Iris pigment epithelial cell (primary cell): ENCODE measurements at places on chromosomes 7 and 10.

GRCh38 chr7:124603066-124603465 is 162.5 kb downstream of the GPR37 start:
- DNase-seq: peak; percentile 6

GRCh38 chr10:78079411-78079810 is 45.7 kb downstream of the RPS24 start:
- no peak for DNase-seq

- no peak for DNase-seq
These were observed 78.7 kb downstream of the GATA3 start for GRCh38 chr10:8133146-8133545.

DNA sequence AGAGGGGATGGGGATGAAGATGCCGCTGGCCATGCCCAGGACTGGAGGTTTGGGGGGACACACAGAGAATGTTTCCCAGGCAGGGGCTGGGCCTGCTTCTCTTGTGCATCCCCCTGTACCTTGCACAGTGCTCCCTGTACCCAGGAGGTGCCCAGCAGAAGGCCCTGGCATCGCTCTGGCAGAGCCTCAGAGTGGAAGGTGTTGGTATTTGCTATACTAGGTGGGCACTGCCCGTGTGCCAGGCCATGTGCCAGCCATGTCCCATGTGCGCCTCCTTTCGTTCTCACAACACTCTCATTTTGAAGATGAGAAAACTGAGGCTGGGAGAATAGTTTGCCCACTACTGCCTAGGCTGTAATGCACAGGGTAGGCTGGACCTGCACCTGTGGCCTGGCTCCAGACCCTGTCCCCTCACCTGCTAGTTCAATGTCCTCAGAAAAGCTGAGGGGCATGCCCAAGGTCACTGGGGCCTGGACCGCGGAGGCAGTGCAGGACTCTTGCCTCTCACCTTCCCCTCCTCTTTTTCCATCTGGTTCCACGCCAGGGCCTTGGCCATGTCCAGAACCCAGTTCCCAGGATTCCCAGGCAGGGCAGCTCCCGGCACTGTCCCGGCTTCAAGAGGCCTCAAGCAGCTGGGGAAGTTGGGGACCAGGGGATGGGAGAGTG is 64.7 kb downstream of the GOLGA7B start:
- no peak for DNase-seq

DNA sequence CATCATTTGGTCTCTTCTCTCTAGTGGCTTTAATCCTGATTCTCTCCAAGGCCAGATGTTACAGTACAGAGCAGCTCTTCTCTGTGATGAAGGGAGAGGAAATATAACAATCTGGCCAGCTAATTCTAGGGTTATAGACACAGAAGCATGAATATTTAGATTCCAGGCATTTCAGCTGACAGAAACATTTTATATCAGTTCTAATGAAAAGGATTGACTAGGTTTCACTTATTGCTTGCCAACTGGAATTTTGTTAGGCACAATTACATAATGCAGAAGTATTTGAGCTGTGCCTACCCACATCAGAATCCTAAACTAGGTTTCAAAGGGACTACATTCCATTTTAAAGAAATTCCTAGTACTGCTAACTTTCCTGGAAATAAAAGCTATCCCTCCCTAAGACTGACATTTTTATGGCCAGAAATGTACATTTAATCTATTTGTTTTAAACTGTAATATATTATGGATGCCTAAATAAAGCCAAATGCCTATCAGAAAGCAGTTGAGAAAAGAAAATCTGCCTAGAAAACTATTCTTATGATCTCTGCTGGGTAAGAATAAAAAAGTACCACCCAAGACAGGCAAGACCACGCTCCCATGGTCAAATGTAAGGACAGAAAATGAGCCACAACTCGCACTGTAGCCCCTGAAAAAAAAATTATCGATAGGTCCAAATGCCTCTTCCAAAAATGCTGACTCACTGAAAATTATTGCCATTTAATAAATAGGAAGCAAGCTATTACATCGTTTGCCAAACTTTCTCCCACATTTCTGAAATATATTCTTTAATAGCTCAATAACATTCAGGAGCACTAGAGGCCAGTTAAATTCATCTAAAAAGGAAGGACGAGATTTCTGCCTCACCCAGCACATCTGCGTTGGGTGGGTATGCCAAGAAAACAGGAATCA is 498.1 kb downstream of the KCNMA1 start:
- no peak for DNase-seq
